Activated T-helper 1 cell treated with Interleukin-2 at 50 U/mL for 16 hours (primary cell): ENCODE measurements at places on chromosomes 3 and 15.

GRCh38 chr3:130700541-130700940 is 46.1 kb downstream of the PIK3R4 start:
- no peak for DNase-seq

DNA sequence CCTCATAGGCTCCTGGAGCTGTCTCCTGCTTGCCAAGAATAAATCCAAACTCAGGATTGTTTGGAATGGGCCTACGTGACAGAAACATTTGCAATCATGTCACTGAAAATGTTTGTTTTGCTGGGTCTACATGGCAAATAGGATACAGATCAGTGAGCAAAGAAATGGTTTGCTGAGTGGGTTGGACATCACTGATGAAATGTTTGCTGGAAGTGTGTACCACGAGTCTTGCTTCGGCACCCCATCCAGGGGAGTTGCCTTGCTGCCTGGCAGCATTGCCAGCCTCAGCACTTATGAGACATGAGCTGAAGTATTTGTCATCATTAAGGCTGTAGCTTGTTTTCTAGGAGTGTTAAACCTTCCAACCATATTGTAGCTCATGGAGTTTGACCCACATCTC is 213.3 kb upstream of the CFAP20DC start:
- no peak for DNase-seq

- DNase-seq = no peak
These were observed 41.2 kb downstream of the CEP63 start for GRCh38 chr3:134527037-134527436.

GRCh38 chr3:114624571-114625181 is 330.8 kb downstream of the TIGIT start:
- DNase-seq = no peak

DNA sequence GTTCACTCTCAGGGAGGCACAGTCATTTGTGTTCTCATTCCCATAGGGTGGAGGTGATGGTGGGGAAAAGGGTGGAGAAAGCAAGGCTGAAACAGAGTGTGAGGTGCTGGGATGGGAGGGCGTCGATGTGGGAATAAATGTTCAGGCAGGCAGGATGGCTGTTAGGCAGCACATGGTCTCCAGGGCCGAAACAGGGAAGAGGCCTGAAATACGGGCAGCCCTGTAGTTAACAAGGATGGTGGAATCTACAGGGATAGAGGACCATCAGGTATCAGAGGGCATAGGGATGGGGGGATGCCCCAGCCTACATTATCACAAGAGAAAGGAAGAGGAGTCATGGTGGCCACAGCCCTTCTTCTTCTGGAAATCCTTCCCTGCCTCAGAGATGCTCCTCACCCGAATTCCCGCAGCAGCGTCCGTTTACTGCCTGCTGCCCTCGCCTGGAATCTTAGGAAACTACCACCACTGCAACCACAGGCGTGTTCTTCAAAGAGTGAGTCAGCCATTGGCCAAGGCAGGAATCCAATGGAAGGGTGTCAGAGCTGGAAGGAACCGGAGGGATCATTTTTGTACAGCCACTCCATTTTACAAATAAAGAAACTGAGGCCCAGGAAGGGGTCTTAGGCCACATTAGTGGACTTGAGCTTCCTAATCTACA is 49.7 kb upstream of the POMGNT2 start:
- no peak for DNase-seq
